Muscle of leg (tissue), 16 donors: ENCODE measurements at places on chromosomes 6 and 20. TPM values are rescaled to one million over a fixed set of nuclear protein-coding genes. Genes with fewer than 3 reads are reported as not detected.

SYNDIG1 gene
- 2.5 TPM for total RNA-seq

RNF182 gene
- total RNA-seq, result 0.53 TPM

CDSN gene
- total RNA-seq, result not detected

CEBPB gene
- 7.3 TPM for total RNA-seq
